Right lung (tissue), 10 donors: ENCODE measurements at places on chromosomes 12 and 14. TPM values are rescaled to one million over a fixed set of nuclear protein-coding genes. Genes with fewer than 3 reads are reported as not detected.

Gene ACSM4
- polyA plus RNA-seq: 0.20 TPM

DNA sequence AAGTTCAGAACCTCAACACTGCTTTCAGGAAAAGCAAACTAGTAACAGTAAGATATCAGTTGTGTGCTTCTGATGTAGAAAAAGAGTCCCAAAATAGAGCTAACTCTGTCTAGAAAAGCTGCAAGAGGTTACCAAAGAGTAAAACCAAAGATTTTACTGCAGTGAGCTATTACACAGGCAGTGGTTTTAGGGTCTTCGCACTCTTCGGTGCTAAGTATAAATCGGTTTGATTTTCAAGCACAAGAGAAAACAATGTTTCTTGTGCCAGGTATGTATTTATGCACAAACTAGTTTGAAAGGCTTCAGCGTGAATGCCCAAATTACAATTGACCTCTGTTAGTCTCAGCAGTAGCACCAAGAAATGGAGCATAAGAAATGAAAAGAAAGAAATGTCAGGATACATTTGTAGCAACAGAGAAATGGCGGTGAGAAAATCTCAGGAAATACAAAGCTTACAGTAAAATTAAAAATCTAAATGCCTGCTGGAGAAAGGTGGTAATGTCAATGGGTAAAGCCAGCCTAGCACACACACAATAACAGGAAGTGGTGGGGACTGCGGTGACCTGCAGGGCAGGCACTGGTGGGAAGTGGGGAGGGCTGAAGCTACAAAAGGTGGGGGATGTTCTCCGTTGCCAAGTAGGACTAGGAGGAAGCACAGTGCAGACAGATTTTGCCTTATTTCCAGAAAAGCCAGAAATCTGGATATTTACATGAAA is 18.0 kb upstream of the DYRK2 start:
- DNase-seq: no peak

DNA sequence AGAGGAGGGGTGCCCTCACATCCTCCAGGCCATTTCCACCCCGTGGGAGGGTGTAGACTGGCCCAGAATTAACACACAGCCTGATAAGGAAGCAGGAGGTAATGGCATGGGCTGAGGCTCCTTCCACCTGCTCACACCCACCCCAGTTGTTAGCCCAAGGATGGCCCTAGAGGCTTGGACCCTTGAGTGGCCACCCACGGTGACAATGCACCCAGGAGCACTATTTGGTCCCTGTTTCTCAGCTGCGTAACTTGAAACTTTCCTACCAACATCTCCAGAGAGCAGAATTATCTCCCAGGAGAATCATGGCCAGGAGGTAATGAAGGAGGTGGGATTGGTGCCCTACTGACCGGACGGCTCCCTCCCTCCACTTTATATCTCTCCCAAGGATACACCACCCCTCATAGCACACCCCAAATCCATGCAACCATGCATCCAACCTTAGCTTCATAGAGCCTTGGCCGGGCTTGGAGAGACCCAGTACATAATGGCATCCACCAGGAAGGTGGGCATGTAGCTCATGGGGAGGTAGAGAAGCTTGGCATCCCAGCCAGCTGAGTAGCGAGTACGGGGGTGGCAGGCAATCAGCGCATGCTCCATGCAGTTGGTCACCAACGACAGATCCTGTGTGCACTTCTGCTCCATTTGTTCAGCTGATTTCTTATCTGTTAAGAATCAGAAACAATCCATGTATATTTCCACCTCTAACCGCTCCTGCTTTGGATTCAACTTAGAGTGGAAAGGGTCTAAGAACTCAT is 5.6 kb downstream of the RDH16 start:
- DNase-seq: no peak

DNA sequence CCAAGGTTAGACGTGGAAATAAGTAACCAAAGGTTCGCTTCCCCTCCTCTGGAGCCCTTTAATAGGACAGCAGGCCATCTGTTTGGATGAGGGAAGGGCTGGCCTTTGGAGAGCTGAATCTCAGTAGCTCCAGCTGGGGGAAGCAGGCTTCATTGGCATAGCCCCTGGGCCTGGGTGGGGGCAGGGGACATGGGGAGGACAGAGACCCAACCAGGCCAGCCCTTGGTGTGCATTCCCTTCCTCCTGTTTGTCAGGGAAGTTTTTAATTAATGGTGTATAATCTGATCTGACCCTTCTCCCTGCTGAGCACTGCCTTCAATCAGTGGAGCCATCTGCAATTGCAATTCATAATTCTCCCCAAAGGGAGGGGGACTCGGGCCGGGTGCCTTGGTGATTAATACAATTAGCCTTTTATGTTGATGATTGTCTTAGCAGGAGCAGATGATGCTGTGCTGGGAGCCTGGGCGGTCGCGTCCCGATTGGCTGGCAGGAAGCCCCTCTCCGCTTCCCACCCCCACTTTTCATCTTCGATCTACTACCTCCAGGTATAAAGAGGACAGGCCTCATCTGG is 6.4 kb downstream of the AQP6 start:
- DNase-seq: no peak

GRCh38 chr12:92552412-92553108 is 150.2 kb upstream of the PLEKHG7 start:
- no peak for DNase-seq
